Liver (tissue), 10 donors: ENCODE measurements at places on chromosomes 1 and 21.
A peak's percentile ranks its signal among the peaks of the same experiment; 100 is the strongest.

- peak; percentile 95 for DNase-seq
Observed at GRCh38 chr1:154558720-154559465, 431 bp upstream of the UBE2Q1 start.

DNA sequence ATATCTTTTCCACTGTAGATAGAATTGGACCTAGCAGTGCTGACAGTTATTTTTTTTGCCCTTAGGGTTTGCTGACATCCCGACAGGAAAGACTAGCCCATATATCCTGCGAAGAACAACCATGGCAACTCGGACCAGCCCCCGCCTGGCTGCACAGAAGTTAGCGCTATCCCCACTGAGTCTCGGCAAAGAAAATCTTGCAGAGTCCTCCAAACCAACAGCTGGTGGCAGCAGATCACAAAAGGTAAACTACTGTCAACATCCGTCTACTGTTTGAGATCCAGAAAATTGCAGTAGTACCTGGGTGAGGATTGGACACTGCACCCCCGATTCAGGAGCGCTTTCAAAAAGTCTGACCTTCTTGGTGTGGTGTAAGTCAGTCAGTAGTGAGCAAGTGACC lies 55.8 kb downstream of the CENPF start:
- DNase-seq, result no peak

GRCh38 chr21:45533846-45534635 lies 8.2 kb downstream of the SLC19A1 start:
- DNase-seq, result no peak

- DNase-seq, result no peak
Observed at GRCh38 chr21:35481005-35481404, 431.9 kb upstream of the RUNX1 start.

GRCh38 chr1:227214207-227214606 lies 104.1 kb downstream of the CDC42BPA start:
- DNase-seq, result no peak

- DNase-seq, result no peak
Observed at GRCh38 chr1:209583408-209583807, at the start of gene CAMK1G. CAMK1G (plus strand) TSS chr1:209583714; CDS start chr1:209594984, 11,270 bp downstream.

GRCh38 chr1:17553975-17554700 lies 14.6 kb downstream of the ARHGEF10L start:
- no peak for DNase-seq

GRCh38 chr1:54219688-54220003 lies 19.7 kb downstream of the MRPL37 start:
- DNase-seq, result no peak

GRCh38 chr1:208203848-208204609 lies 40.2 kb downstream of the PLXNA2 start:
- no peak for DNase-seq

GRCh38 chr1:221698579-221699349 lies 43.1 kb downstream of the DUSP10 start:
- no peak for DNase-seq

- no peak for DNase-seq
Observed at GRCh38 chr1:175217721-175218531, 25.4 kb upstream of the KIAA0040 start.

- no peak for DNase-seq
Observed at GRCh38 chr1:108011295-108011694, 46.3 kb upstream of the VAV3 start.

DNA sequence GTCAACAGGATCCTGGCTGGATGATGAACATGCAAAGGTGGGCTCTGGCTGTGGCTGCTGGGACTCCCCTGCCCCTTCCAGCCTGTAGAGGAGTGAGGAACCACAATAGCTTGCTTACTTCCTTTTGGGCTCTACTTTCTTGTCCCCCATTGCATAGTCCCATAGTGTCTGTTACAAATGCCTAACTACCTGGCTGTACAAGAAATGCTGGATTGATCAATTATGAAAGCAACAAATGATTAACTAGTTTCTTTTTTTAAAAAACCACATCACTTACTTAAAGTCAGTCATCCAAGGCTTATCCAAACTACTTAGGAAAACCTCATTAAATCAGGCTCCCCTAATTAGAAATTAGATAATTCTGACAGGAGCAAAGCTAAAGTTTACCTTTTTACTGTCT lies 514.1 kb upstream of the PKN2 start:
- DNase-seq, result no peak

DNA sequence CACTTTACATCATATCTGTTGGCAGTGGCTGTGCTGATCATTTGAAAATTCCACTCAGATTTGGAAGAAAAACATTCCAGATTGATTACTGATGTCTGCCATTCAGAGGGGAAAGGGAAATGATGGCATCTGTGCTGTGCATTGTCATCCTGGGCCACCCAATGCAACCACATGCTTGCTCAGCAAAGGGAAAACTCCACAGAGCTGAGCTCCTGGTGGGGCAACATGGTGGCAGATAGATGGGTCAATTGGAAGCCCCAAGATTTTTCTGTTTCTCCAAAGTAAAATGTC lies 11.8 kb downstream of the OXCT2 start:
- no peak for DNase-seq

DNA sequence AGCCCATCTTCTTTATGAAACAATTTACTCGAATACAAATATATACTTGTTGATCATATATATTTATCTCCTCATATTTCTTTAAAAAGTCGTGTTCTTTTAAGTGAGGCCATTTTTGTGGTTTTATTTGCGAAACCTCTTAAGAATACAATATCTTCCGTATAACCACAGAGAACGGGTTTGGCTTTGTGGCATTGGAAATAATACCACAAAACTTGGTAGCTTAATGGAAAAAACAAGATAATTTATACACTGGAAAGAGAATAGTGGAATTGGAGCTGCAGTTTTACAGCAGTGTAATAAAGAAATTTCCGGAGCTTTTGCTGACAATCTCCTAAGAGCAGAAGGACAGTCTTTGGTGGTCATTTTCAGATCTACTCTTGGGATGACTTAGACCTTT lies 29.4 kb downstream of the PTGFR start:
- no peak for DNase-seq

DNA sequence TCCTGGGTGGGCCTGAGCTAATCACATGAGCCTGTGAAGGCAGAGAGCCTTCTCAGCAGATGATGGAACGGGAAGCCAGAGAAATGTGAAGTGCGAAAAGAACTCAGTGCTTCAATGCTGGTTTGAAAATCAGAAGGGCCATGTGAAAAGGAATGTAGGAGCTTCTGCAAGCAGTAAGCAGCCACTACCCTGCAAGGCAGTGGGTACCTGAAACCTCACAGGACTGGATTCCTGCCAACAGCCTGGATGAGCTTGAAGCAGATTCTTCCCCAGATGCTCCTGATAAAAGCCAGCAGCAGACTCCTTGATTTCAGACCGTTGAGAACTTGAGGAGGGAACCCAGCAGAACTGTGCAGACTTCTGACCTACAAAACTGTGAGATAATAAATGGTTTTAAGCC lies 158.6 kb downstream of the SYT2 start:
- no peak for DNase-seq

- no peak for DNase-seq
Observed at GRCh38 chr1:186487163-186487562, 26.2 kb upstream of the PDC start.

DNA sequence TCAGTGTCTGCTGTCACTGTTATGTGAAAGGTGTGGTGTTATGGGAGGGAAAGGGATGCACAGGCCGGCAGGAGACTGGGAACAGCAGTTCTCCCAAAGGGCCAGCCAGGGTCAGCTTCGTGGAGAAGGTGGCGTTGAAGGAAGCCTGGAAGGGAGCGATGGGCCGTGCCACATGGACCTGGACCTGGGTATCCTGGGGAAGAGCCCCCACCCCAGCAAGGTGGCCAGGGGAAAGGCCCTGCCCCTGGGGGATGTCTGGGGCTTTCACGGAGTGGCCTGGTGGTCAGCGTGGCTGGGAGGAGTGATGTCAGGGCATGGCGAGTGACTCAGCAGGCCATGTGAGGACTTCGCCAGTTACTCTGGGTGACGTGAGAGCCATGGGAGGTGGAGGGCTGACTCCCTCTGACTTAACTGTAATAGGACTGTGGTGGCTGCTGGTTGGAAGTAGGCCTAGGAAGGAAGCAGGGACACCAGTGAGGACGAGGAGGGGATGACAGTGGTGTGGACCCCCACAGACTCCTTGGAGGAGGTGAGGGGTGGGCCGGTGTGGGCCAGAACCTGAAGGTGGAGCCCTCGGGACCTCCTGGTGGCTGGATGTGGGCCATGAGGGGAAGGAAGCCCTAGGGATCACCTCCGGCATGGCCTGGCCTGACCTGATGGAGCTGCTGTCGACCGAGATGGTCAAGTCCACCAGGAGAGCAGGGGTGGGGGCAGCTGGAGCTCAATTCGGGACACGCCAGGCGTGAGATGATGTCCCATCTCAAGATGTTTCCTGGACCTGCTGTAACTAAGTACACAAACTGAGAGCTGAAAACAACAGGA lies 54.5 kb downstream of the BACE2 start:
- DNase-seq, result no peak

DNA sequence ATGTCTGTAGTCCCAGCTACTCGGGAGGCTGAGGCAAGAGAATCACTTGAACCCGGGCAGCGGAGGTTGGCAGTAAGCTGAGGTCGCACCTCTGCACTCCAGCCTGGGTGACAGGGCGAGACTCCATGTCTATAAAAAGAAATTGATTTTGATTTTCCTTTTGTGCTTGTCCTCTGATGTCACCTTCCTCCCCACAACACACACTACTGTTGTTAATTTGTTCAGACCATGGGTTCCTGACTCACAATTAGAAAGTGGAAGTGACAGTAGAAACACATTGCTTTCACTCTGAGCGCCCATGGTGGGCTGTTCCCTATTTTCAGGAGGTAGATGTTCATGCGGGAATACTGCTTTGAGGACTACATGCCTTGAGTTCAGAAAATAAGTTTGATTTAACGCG lies 165.5 kb upstream of the KCNJ6 start:
- DNase-seq, result no peak

GRCh38 chr1:236689713-236690569 lies 3.6 kb downstream of the ACTN2 start:
- no peak for DNase-seq

GRCh38 chr1:207129053-207129452 lies 25.0 kb downstream of the C4BPA start:
- DNase-seq, result no peak

- DNase-seq, result peak; percentile 48
Observed at GRCh38 chr1:204350857-204351573, 8.7 kb downstream of the PLEKHA6 start.

GRCh38 chr21:39668369-39668768 lies 55.6 kb downstream of the B3GALT5 start:
- DNase-seq, result no peak
